H9 (cell line): ENCODE measurements at places on chromosomes 1 and 21. TPM values are rescaled to one million over a fixed set of nuclear protein-coding genes. Genes with fewer than 3 reads are reported as not detected.

- no peak for DNase-seq
- H3K36me3 ChIP-seq, result no peaks in the 10 kb centered on the region
- no peak overlapping the region for H3K4me3 ChIP-seq
- H3K27ac ChIP-seq, result no peak overlapping the region
- H3K27me3 ChIP-seq, result no peaks in the 10 kb centered on the region
- peaks cover 2% of the 10 kb centered on the region; the same call in 1 of the 2 replicates for H3K4me1 ChIP-seq
Measured at GRCh38 chr1:166933633-166934032, 41.7 kb downstream of the ILDR2 start.

GRCh38 chr1:1359664-1360468, 1.5 kb upstream of the MXRA8 start:
- no peaks in the 10 kb centered on the region for H3K36me3 ChIP-seq
- H3K27ac ChIP-seq, result no peak overlapping the region
- no peak overlapping the region for H3K4me3 ChIP-seq
- H3K4me1 ChIP-seq, result peaks cover 2% of the 10 kb centered on the region; the same call in 1 of the 2 replicates

DNA sequence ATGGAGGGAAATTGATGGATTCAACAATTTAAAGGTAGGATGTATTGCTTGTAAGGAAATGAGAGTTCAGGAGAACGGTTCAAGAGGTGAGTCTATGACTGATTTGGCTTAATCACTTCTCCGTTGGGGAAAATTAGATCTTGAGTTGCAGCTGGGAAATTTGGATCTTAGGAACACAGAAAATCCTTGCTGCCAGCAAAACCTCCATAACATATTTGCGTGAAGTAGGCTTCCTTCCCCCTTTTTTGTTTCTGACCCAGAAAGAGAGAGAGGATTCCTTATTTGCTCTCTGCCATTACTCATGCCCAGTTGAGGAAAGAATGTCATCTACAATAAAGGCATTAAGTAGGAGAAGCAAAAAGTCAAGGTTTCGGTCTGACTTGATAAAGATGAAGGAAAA, 73.5 kb upstream of the PDC start:
- H3K36me3 ChIP-seq, result no peaks in the 10 kb centered on the region
- H3K27me3 ChIP-seq, result no peaks in the 10 kb centered on the region
- H3K4me1 ChIP-seq, result no peaks in the 10 kb centered on the region

The RABIF gene
- total RNA-seq, result 8.3 and 9.5 TPM in 2 replicates
